H1 (cell line): ENCODE measurements at places on chromosomes 11 and 22. TPM values are rescaled to one million over a fixed set of nuclear protein-coding genes. Genes with fewer than 3 reads are reported as not detected.

DNA sequence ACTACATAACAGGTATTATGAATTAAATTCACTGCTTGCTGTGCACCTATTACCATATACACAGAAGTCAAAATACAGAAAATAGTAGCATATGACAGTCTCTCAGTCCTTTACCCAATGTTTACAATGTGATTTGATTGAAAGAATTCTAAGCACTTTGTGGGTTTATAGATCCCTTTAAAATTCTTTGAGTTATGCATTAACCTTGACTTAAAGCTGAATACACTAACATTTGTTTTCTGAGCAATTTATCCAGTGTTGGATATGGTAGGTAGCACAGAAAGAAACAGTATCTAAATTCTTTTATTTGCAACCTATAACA, 230.8 kb upstream of the DDI1 start:
- no peak overlapping the region for H3K4me3 ChIP-seq
- no peaks in the 10 kb centered on the region for H3K27me3 ChIP-seq
- no peak for DNase-seq
- no peaks in the 10 kb centered on the region for H3K4me1 ChIP-seq
- no peaks in the 10 kb centered on the region for H3K36me3 ChIP-seq

DNA sequence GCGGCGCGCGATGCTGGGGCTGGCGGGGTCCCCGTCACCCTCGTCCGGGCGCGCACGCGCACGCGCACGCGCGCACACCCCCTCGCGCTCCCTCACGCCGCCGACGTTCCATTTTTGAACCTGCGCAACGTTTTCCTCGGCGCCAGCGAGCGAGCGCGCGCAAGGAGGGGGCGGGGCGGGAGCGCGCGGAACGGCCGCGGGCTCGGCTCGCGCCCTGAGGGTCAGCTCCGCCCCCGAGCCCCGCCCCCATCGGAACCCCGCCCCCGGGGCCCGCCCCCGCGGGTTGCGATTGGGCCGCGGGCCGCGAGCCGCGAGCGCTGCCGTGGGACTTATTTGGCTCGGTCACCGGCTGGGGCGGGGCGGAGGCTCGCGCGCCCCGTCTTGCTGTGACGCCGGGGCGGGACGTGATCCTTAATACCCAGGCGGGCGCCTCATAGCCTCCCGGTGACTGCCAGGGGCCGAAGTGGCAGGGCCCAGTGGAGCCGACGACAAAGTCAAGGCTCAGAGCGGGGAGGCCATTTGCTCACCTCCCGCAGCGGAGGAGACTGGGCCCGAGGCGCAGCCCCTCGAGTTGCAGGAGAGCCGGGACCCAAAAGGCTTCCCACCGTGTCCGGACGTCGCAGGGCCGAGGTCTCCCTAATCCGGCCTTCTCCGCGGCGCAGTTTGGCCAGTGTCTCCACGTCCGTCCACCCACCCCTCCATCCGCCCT, at the start of gene CBX7:
CBX7 (minus strand) TSS at position 170 of the 709 bp plus-strand sequence. CDS start 236 bp downstream, outside the sequence.
- peaks cover 16% of the 10 kb centered on the region for H3K4me1 ChIP-seq
- H3K27ac ChIP-seq = no peak within 1 kb of the TSS
- peaks cover 11% of the 10 kb centered on the region for H3K27me3 ChIP-seq

DNA sequence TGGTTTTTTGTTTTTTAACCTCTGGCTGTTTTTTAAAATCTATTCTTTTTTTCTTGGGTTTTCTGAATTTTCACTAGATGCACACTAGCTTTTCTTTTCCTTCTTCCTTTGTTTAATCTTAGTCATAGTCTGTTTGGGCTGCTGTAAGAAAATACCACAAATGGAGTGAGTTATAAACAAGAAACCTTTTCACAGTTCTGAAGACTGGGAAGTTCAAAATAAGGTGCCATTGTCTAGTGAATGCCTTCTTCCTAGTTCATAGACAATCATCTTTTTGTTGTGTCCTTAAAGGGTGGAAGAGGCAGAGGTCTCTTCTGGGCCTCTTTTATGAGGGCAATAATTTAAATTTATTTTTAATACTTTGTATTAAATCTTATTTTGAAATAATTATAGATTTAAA, 532.9 kb upstream of the ANO5 start:
- H3K27ac ChIP-seq = no peak overlapping the region
- H3K4me3 ChIP-seq = no peak overlapping the region
- no peaks in the 10 kb centered on the region for H3K36me3 ChIP-seq
- no peaks in the 10 kb centered on the region for H3K4me1 ChIP-seq

GRCh38 chr22:39238966-39239505, 5.7 kb downstream of the PDGFB start:
- no peak for DNase-seq
- H3K4me3 ChIP-seq = no peak overlapping the region
- peaks cover 34% of the 10 kb centered on the region for H3K4me1 ChIP-seq
- peaks cover 24% of the 10 kb centered on the region; the same call in 1 of the 2 replicates for H3K27me3 ChIP-seq
- no peak overlapping the region for H3K27ac ChIP-seq

GRCh38 chr11:60785806-60786361, 751 bp downstream of the MS4A10 start:
- H3K27ac ChIP-seq = no peak overlapping the region
- DNase-seq = no peak
- H3K36me3 ChIP-seq = no peaks in the 10 kb centered on the region
- no peaks in the 10 kb centered on the region for H3K4me1 ChIP-seq
- H3K27me3 ChIP-seq = no peaks in the 10 kb centered on the region; the same call in 1 of the 2 replicates

- no peaks in the 10 kb centered on the region for H3K4me1 ChIP-seq
- no peaks in the 10 kb centered on the region for H3K36me3 ChIP-seq
- no peaks in the 10 kb centered on the region for H3K27me3 ChIP-seq
- no peak overlapping the region for H3K4me3 ChIP-seq
Measured at GRCh38 chr22:47201186-47201995, 438.9 kb downstream of the TBC1D22A start.

DNA sequence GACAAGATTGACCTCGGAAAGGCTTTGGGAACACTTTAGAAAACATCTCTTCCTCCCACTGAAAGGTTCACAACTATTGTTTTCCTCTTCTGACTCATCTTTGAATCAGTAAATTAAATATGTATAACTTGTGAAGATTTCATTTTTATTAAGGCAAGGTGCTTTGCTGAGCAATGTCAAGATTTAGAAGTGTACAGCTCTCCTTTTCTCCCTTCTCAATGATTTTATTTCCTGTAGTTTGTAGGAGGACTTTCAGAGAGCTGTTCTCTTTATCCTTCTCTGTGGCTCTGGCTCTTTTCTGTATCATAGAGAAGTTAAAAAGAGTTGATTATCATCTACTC, 594.2 kb downstream of the METTL15 start:
- no peak overlapping the region for H3K27ac ChIP-seq
- DNase-seq = no peak
- H3K27me3 ChIP-seq = no peaks in the 10 kb centered on the region
- no peaks in the 10 kb centered on the region for H3K4me1 ChIP-seq

- H3K27me3 ChIP-seq = no peaks in the 10 kb centered on the region
- no peaks in the 10 kb centered on the region; the same call in 1 of the 2 replicates for H3K4me1 ChIP-seq
- DNase-seq = no peak
- no peak overlapping the region for H3K4me3 ChIP-seq
- H3K36me3 ChIP-seq = peaks cover 9% of the 10 kb centered on the region
- no peak overlapping the region for H3K27ac ChIP-seq
Measured at GRCh38 chr11:133937015-133937414, 19.8 kb downstream of the IGSF9B start.

DNA sequence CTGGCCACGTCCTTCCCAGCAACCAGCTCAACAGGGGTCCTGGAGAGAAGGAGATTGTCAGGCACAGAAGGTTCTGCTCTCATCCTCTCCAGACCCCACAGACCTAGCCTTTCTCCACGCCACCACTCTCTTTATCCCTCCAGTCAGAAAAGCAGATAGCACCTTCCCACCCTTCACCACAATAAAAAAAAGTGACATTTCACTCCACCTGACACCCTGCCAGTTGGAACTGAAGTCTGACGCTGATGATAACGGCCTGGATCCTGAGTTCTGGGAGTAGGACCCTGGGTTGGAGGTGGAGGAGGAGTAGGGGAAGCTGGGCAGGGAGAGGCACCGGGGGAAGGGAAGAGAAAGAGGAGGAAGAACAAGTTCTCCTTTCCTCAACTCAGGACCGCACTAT, 127.5 kb upstream of the ANO1 start:
- H3K27ac ChIP-seq = no peak overlapping the region
- H3K4me1 ChIP-seq = peaks cover 7% of the 10 kb centered on the region; the same call in 1 of the 2 replicates
- no peak overlapping the region for H3K4me3 ChIP-seq
- no peak for DNase-seq

- no peaks in the 10 kb centered on the region for H3K27me3 ChIP-seq
- H3K4me1 ChIP-seq = no peaks in the 10 kb centered on the region
- no peak overlapping the region for H3K4me3 ChIP-seq
- no peaks in the 10 kb centered on the region for H3K36me3 ChIP-seq
Measured at GRCh38 chr11:82639251-82639650, 94.4 kb downstream of the FAM181B start.

GRCh38 chr11:73508243-73509176, 89.4 kb downstream of the FAM168A start:
- no peak overlapping the region for H3K4me3 ChIP-seq
- no peaks in the 10 kb centered on the region for H3K27me3 ChIP-seq
- no peak for DNase-seq
- no peak overlapping the region for H3K27ac ChIP-seq
- H3K36me3 ChIP-seq = no peaks in the 10 kb centered on the region
- H3K4me1 ChIP-seq = no peaks in the 10 kb centered on the region

DNA sequence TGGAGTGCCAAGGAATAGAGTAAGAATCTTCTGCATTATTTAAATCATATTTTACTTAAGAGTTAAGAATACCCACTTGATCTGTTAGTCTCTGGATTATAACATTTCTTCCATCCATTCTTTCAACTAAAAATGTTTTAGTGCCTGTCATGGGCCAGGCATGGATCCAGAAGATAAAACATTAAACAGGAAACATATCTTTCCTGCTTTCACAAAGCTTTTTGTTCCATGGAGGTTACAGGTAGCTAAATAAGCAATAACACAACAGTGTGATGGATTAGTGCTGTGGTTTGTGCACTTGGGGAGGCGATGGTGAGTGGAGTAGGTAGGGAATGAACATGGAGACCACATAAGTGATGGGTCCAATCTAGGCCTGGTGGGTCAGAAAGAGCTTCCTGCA, 258.5 kb downstream of the DDX10 start:
- no peak for DNase-seq
- no peaks in the 10 kb centered on the region for H3K27me3 ChIP-seq

DNA sequence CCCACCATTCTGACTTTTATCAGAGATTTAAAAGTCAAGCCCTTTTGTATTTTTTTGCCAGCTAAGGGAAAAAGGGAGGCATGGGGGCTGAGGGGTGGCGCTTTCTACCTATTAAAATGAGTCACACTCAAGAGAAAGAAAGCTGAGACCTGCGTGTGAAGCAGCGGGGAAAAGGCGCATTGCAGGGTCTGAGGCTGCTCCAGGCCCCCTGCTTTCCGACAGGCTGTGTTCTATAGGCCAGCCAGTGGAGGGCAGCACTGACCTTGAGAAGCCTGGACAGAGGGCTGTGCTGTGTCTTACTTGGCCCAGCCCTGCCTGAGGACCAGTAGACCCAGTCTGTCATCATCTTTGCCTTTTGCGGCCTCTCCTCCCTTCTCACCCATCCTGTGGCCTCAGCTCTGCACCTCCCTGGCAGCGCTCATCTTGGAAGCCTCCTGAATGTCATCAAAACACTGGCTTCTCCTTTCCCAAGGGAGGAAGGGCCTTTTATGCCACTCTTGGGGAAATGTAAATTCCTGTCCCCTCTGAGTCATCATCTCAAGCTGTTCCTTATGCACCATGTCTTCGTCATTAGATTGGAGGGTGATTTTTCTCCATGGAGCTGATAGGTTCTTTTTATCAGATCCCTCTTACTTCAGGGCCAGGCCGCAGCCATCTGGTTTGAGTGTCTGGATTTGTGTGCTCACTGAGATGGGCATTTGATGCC, 12.6 kb upstream of the MAPK8IP1 start:
- peaks cover 14% of the 10 kb centered on the region; the same call in 1 of the 2 replicates for H3K36me3 ChIP-seq
- H3K4me3 ChIP-seq = no peak overlapping the region
- peaks cover 9% of the 10 kb centered on the region for H3K4me1 ChIP-seq
- no peak overlapping the region for H3K27ac ChIP-seq

DNA sequence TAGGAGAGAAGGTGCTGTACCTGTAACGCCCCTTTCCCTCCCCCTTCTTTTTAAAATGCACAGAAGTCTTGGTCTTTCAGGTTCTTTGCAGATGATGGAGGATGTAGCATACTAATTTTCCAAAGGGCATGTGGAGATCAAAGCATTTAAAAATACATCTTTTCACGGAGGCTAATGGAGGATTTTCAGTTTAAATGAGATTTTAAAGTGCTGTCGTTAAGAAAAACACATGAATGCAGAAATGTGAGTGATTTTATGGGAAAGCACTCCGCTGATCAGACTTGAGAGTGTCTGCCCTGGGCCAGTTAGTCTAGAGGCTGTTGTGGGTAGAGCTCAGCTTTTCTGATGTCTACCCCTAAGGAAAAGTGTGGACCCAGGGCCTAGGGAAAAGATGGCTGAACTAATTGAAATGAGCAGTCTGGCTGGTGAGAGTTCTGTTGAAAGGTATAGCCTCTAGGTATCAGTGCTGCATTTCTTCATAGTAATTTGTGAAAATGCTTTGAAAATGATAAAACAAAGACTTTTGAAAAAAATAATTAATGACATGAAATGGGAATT, 2.5 kb downstream of the AMOTL1 start:
- H3K4me3 ChIP-seq = no peak overlapping the region
- peaks cover 6% of the 10 kb centered on the region for H3K4me1 ChIP-seq
- H3K27ac ChIP-seq = no peak overlapping the region
- no peaks in the 10 kb centered on the region for H3K36me3 ChIP-seq
- no peak for DNase-seq

DNA sequence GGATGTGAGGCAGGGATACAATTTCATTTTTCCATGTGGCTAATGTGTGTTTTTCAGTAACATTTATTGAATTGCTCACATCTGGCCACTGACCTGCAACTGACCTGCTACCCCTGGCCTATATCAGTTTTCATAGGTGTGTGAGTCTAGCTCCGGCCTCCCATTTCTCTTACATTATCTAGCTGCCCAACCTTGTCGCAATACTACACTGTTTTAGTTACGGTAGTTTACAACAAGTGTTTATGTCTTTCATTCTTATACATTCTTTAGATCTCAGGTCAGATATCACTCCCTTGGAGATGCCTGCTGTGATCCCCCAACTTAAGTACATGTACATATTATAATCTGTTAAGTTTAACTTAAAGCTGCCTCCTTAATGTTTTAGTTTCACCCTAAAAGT, 2.3 kb upstream of the CYB5R2 start:
- DNase-seq = no peak
- no peaks in the 10 kb centered on the region for H3K27me3 ChIP-seq

Gene IRAG1
- 2.7 and 3.3 TPM in 2 replicates for total RNA-seq

Gene C11orf86
- 0.91 and 1.2 TPM in 2 replicates for total RNA-seq

Gene MB
- total RNA-seq = not detected in 2 replicates

Gene PRPF19
- total RNA-seq = 140 and 141 TPM in 2 replicates

Gene ANKK1
- total RNA-seq = not detected in 2 replicates

Gene DEFB131B
- total RNA-seq = not detected in 2 replicates

Gene TPCN2
- total RNA-seq = 16.3 and 18.6 TPM in 2 replicates

Gene PATE2
- not detected in 2 replicates for total RNA-seq

Gene GRAP2
- not detected in 2 replicates for total RNA-seq
